ENCODE measurements at places on chromosomes 5 and 9.

GRCh38 chr5:3751846-3752245 lies 156.2 kb downstream of the IRX1 start:
- no peaks in the 10 kb centered on the region for H3K27me3 ChIP-seq
- H3K27ac ChIP-seq = no peak overlapping the region
- H3K4me1 ChIP-seq = no peaks in the 10 kb centered on the region
- peaks cover 1% of the 10 kb centered on the region for H3K36me3 ChIP-seq

- peak overlapping the region; percentile 69 for H3K27ac ChIP-seq
- no peaks in the 10 kb centered on the region for H3K36me3 ChIP-seq
- H3K4me1 ChIP-seq = peaks cover 19% of the 10 kb centered on the region
- DNase-seq = no peak
Measured at GRCh38 chr5:68834491-68834981, 259.3 kb upstream of the SLC30A5 start.

DNA sequence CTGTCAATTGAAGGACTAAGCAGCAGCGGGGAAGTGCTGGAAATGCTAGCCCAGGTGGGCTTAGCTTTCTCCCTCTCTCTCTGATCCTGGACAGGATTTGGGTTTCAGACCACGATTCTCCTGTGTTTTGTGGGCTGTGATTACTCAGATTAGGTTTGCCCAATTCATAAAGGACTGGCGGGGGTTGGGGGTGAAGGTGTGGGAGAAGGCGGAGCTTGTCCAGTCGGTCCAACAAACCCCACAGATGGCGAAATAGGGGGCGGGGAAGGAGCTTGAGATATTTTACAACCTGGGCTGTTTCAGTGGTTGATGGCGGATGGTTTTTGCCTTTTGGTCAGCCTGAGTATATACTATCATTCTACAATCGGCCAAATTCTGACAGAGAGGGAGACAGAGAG lies 35.2 kb downstream of the PCDHAC2 start:
- H3K4me1 ChIP-seq = peaks cover 13% of the 10 kb centered on the region
- peak overlapping the region; percentile 95 for H3K4me3 ChIP-seq
- H3K27me3 ChIP-seq = no peaks in the 10 kb centered on the region
- peak overlapping the region; percentile 97 for H3K27ac ChIP-seq
- H3K36me3 ChIP-seq = no peaks in the 10 kb centered on the region

DNA sequence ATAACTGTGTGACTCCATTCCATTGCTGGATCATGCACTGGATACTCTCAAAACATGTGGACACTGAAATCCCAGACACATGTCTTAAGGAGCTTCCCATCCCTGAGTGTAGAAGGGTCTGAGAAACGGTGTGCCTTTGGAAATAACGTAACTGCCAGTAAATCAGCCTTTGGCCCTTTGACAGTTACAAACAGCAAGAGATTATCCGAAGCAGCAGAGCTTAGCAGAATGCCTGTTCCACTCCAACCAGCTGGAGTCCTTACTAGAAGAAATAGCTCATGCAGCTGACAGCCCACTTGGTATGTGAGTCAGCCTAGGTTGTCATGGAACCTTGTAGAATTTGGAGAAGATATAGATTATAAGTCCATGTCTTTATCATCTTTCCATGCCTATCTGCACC lies 7.0 kb downstream of the TMEM252 start:
- DNase-seq = no peak
- H3K27me3 ChIP-seq = no peaks in the 10 kb centered on the region
- H3K4me1 ChIP-seq = peaks cover 2% of the 10 kb centered on the region
- H3K4me3 ChIP-seq = no peak overlapping the region

DNA sequence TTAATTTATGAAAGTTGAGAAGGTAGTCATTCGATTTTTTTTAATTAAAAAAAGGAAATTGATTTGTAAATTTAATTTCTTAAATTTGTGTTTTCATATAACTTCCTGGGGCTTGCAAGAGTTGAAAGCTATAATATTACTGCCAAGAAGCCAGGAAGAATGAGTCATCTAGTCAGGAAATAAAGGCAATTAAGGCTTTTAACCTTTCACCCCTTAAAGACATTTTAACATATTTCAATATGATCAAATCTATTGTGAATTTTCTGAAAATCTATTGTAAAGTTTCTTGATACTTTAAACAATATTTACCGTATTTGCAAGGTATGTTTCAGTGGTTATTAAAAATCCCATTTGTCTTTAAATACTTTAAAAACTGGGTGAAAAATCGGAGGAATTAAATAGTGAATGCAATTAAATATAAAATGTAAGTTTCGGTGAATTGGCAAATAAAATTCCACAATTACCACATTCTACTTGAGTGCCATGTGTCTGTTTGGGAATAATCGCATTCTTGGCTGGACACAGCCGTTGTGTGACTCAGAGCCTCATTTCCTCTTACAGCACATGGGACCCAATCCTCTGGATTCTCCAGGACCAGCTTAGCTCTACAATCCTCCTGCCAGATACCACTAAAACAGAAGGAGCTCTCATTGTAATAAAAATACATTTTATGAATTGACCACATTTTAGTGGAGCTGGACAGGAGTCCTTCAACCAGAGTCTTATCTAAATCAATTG lies 310.7 kb downstream of the HCN1 start:
- H3K4me3 ChIP-seq = no peak overlapping the region
- H3K4me1 ChIP-seq = no peaks in the 10 kb centered on the region
- H3K27me3 ChIP-seq = no peaks in the 10 kb centered on the region
- DNase-seq = no peak

DNA sequence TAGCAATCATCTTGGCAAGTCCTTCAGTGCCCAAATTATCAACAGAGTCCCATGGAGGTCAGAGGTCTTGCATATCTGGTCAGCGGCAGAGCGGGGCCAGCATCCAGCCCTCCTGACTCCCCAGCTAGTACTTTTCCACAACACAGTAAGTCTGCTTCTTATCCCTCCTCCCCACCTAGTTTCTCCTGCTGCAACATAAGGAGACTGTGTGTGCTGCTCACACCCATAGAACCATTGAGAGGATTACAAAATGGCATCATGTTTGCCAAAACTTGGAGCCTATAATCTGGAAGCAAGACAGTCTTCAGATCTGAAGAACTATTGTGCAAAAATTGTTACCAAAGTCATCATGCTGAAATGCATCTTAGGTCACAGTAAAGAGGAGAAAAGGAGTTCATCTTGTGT lies 125.8 kb upstream of the ZNF366 start:
- no peak overlapping the region for H3K27ac ChIP-seq
- H3K27me3 ChIP-seq = peaks cover 2% of the 10 kb centered on the region
- no peak for DNase-seq
- H3K4me1 ChIP-seq = peaks cover 2% of the 10 kb centered on the region
- H3K4me3 ChIP-seq = no peak overlapping the region

GRCh38 chr5:5320062-5320805 lies 102.2 kb upstream of the ICE1 start:
- H3K36me3 ChIP-seq = peaks cover 2% of the 10 kb centered on the region
- H3K4me3 ChIP-seq = no peak overlapping the region
- H3K27me3 ChIP-seq = no peaks in the 10 kb centered on the region
- no peak overlapping the region for H3K27ac ChIP-seq

- peaks cover 21% of the 10 kb centered on the region for H3K4me1 ChIP-seq
- H3K36me3 ChIP-seq = no peaks in the 10 kb centered on the region
- H3K27me3 ChIP-seq = no peaks in the 10 kb centered on the region
- no peak for DNase-seq
Measured at GRCh38 chr9:131963072-131964030, 116.3 kb downstream of the MED27 start.

DNA sequence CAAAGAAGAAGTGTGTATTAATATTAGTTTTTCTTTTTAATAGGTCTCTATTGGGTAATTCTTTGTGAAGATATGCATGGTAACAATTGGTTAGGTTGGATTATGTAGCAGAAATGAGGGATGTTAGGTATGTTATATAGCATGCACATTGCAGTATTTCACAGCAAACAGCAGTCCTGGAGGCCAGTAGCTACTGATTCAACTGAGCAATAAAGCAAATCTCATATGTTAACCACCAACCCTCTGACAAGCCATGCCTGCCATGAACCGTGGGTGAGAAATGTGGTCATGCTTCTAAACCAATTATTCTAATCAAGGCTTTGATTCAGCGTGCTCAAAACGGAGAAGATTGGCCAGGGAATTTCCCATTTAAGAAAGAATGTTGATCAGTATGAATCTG lies 313.0 kb upstream of the CDH6 start:
- no peak overlapping the region for H3K4me3 ChIP-seq
- H3K4me1 ChIP-seq = no peaks in the 10 kb centered on the region
- no peak overlapping the region for H3K27ac ChIP-seq
- no peak for DNase-seq
- H3K27me3 ChIP-seq = peaks cover 3% of the 10 kb centered on the region

DNA sequence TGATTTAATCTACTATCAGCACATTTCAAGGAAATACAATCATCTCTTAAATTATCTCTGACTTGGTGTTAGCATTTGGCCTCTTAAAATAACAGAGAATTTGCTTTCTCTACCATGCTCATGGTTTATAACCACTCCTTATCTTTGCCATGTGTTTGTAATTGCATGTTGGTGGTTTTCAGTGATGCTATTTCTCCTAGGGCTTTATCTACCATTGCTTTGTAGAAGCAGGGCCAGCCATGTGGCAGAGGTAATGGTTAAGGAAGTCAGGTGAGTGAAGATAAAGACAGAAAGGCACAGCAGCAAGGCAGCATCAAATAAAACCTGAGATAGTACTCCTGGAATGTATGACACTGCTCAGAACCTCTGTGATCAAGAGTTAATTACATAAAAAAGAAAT lies 206.2 kb downstream of the FER start:
- H3K4me1 ChIP-seq = no peaks in the 10 kb centered on the region
- no peak overlapping the region for H3K4me3 ChIP-seq
- no peaks in the 10 kb centered on the region for H3K27me3 ChIP-seq
- H3K27ac ChIP-seq = no peak overlapping the region
- H3K36me3 ChIP-seq = no peaks in the 10 kb centered on the region
- DNase-seq = no peak

- H3K27ac ChIP-seq = peak overlapping the region; percentile 80
- peak; percentile 52 for DNase-seq
- peaks cover 4% of the 10 kb centered on the region for H3K27me3 ChIP-seq
Measured at GRCh38 chr9:37801287-37801850, 772 bp downstream of the DCAF10 start.

GRCh38 chr9:110251212-110251611 lies 5.1 kb downstream of the TXN start:
- no peak overlapping the region for H3K27ac ChIP-seq

DNA sequence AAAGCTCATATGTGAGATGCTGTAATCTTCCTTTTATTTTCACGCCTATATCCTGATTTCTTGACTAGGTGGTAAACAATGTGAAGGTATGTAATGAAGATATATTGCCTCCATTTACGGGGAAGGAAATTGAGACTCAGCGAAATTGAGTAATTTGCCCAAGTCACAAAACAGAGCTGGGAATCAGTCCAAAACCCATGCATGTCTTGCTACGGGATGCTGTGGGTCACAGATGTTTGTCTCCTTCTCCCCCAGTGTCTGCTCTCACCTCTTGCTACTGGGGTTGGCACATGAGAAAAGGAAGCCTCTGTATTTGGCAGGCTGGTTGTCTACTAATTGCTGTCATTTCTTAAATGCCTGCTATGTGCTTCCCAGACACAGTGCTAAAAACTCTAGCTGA lies 53.7 kb upstream of the TEX48 start:
- no peaks in the 10 kb centered on the region for H3K36me3 ChIP-seq
- no peak for DNase-seq
- no peak overlapping the region for H3K27ac ChIP-seq
- no peak overlapping the region for H3K4me3 ChIP-seq
- no peaks in the 10 kb centered on the region for H3K4me1 ChIP-seq

DNA sequence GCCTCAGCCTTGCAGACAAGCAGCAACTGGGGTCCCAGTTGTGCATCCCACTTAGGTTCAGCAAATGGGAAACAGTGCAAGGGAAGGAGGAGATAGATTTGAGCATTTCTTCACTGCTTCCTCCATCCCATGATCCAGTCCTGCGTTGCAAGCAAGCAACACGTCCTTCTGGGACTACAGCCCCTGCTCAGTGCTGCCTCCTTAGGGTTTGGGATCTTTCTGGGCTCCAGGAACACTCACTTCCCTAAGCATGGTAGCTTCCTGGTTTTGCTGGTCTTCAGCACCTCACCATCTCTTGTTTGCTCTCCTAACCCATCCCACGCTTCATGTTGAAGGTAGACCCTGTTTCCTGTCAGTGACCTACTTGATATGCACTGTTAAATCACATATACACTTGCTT lies 444.7 kb downstream of the MED10 start:
- no peak for DNase-seq
- H3K27me3 ChIP-seq = no peaks in the 10 kb centered on the region
- no peaks in the 10 kb centered on the region for H3K4me1 ChIP-seq
- no peaks in the 10 kb centered on the region for H3K36me3 ChIP-seq
- no peak overlapping the region for H3K27ac ChIP-seq

GRCh38 chr9:97979788-97980478 lies 3.2 kb upstream of the ANP32B start:
- H3K36me3 ChIP-seq = peaks cover 5% of the 10 kb centered on the region
- peak overlapping the region; percentile 57 for H3K27ac ChIP-seq
- no peak for DNase-seq
- peaks cover 18% of the 10 kb centered on the region for H3K27me3 ChIP-seq
- peak overlapping the region; percentile 67 for H3K4me3 ChIP-seq
- peaks cover 41% of the 10 kb centered on the region for H3K4me1 ChIP-seq

- H3K36me3 ChIP-seq = no peaks in the 10 kb centered on the region
- H3K4me3 ChIP-seq = no peak overlapping the region
- no peak overlapping the region for H3K27ac ChIP-seq
Measured at GRCh38 chr9:15268317-15268716, 38.7 kb downstream of the TTC39B start.

- peaks cover 13% of the 10 kb centered on the region for H3K4me1 ChIP-seq
- no peak overlapping the region for H3K4me3 ChIP-seq
- no peak overlapping the region for H3K27ac ChIP-seq
- H3K27me3 ChIP-seq = no peaks in the 10 kb centered on the region
Measured at GRCh38 chr5:173902334-173902733, 14.2 kb downstream of the CPEB4 start.

DNA sequence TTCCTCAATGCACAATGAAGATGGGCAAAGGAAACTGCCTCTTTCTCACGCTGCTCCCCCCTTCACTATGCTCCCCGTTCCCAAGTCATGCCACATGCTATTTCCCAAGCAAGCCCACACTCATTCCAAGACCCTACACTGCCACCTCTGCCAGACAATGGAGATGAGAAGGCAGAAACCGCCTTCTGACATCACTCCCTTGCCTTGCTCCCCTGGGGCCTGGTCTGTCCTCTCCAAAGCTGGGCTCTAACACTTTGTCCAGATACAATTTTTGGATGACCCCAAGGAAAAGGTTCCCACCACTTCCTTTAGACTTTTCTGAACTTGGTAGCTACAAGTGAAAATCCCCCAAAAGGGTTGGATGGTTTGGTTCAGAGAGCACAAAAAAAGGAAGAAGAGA lies 7.2 kb upstream of the ADRA1B start:
- no peak overlapping the region for H3K27ac ChIP-seq
- H3K4me1 ChIP-seq = peaks cover 2% of the 10 kb centered on the region
- no peak overlapping the region for H3K4me3 ChIP-seq
- no peaks in the 10 kb centered on the region for H3K36me3 ChIP-seq

DNA sequence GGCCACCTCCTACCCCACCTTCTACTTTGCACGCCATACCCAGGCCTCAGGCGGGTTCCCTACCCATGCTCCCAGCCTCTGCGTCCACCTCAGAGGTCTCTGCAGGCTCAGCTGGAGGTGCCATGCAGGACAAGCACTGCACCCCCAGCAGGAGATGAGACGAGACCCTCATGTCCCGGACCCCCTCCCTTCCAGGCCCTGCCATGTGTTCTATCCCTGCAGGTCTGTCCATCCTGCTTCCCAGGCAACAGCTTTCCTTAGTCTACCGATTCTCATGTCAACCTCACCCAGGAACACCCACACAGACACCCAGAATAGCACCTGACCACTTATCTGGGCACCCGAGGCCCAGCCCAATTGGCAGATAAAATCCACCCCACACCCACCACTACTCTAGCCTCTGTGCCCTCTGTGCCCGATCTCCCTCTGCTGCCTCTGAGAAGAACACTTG lies 52.1 kb downstream of the SEMA4D start:
- H3K27me3 ChIP-seq = peaks cover 21% of the 10 kb centered on the region
- H3K4me1 ChIP-seq = peaks cover 42% of the 10 kb centered on the region
- peak overlapping the region; percentile 40 for H3K27ac ChIP-seq
- peak overlapping the region; percentile 17 for H3K4me3 ChIP-seq
- no peak for DNase-seq
- H3K36me3 ChIP-seq = peaks cover 12% of the 10 kb centered on the region
